Stimulated activated CD4-positive, alpha-beta T cell treated with anti-CD3 and anti-CD28 coated beads, Interleukin-4, amount 100 ng/mL, for 1 hour (primary cell): ENCODE measurements at places on chromosomes 7 and 10.
A peak's percentile ranks its signal among the peaks of the same experiment; 100 is the strongest.

GRCh38 chr10:13115832-13116803, 16.2 kb downstream of the OPTN start:
- no peak for DNase-seq

DNA sequence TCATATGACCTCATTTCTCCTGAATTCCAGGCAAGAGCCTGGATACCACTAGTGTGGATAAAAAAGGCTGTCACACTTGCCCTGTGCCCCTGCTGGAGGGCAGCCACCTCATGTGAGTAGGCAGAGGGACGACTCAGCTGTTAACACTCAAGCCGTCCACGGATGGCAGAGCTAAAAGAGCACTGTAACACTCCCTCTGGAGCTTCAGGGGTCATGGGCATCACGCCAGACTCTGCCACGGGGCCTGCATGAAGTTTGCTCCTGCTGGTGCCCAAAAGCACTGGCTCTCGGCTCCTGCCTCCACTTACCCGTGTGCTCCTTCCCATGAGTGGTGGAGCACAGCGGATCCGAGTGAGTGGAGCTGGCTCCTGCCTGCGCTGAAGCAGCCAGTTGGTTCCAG, 919.8 kb upstream of the C7orf33 start:
- no peak for DNase-seq

DNA sequence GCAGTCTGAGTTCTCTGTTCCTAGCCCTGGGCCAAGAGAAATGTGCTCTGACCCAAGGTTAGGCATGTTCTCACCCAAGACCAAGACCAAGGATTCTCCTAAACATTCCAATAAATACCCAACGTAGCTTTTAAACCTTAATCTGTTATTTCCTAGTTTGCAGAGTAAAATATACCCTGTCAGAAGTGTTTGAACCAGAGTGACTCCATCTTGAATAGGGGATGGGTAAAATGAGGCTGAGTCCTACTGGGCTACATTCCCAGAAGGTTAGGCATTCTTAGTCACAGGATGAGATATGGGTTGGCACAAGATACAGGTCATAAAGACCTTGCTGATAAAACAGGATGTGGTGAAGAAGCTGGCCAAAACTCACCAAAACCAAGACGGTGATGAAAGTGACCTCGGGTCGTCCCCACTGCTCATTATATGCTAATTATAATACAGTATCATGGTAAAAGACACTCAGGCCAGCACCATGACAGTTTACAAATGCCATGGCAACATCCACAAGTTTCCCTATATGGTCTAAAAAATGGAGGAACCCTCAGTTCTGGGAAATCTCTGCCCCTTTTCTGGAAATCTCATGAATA, 27.7 kb downstream of the PLXNA4 start:
- DNase-seq: no peak

DNA sequence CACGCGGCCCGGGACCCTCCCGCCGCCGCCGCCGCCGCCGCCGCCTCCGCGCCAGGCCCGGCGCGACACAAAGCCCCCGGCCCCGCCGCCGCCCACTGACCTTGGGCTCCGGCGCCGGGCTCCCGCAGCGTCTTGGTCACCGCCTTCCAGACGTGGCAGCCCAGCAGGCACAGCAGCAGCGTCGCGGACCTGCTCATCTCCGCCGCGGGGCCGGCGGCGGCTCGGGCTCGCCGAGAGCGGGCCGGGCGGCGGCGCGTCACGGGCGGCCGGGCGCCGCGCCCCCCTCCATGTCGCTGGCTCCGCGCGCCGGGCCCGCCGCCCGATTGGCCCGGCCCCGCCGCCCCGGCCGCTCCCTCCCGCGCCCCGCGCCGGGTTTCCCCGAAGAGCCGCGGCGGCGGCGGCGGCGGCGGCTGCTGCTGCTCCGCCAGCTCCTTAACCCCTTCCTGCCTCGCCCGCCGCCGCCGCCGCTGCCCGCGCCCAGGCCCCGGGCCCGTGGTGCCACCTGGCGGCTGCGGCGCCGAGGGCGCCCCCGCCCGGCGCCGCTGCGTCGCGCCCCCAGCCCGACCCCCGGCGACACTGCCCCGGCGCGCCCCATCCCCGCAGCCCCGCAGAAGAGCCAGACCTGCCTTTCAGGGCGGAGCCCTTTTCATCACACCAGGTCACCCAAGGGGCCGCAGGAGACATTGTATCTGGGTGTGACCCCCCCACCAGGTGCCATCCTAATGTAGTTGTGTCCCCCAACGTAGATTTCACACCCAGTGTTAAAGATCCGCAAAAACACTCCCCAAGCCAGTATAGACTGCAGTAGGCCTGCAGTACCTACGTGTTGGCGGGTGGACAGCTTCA, at the start of gene FAM171A1:
TSS of gene FAM171A1 (minus strand) at position 434 of the 846 bp plus-strand sequence. CDS start at position 197, 237 bp downstream.
- peak; percentile 71 for DNase-seq

- DNase-seq: no peak
Measured at GRCh38 chr10:12470719-12471118, 121.4 kb downstream of the CAMK1D start.

DNA sequence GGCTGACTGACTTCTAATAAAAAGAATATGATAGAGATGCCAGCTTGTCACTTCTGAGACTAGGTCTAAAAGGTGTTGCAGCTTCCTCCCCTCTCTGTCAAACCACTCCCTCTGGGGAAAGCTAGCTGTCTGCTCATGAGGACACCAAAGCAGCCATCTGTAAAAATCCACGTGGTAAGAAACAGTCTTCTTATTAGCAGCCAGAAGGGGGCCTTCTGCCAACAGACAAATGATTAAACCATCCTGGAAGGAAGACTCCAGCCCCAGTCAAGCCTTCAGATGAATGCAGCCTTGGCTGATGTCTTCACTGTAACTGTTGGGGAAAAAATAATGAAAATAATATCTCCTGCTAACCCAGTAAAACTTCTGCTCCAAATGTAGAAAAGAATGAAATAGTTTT, 41.9 kb upstream of the DAGLB start:
- no peak for DNase-seq

GRCh38 chr7:99822731-99823718, 4.8 kb upstream of the CYP3A43 start:
- DNase-seq: no peak

- DNase-seq: no peak
Measured at GRCh38 chr7:31078363-31078990, 26.4 kb downstream of the ADCYAP1R1 start.

- DNase-seq: no peak
Measured at GRCh38 chr10:82969405-82969804, 1094.4 kb downstream of the NRG3 start.

- no peak for DNase-seq
Measured at GRCh38 chr10:649798-650440, 39.5 kb downstream of the DIP2C start.

DNA sequence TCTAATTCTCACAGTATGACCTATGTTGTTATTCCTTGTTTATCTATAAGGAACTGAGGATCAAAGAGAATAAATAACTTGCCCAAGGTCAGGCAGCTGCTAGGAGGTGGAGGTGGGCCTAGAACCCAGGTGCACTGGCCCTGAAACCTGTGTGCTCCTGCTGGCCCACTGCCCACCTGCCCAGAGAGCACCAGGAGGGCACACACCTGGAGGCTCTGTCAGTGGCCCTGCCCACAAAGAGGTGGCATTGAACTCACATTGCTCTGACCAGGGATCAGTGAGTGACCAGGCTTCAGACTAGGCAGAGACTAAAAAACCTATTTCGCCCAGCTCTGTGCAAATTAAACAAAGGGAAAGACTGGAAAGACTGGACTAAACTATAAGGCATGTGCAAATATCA, 210.6 kb downstream of the TNS3 start:
- DNase-seq: no peak

GRCh38 chr7:30997316-30997715, 33.6 kb downstream of the GHRHR start:
- no peak for DNase-seq

- DNase-seq: no peak
Measured at GRCh38 chr10:97805096-97805884, 33.5 kb upstream of the SFRP5 start.
